ENCODE measurements at places on chromosomes 3 and 15. TPM values are rescaled to one million over a fixed set of nuclear protein-coding genes. Genes with fewer than 3 reads are reported as not detected.

OSTN gene
- under 0.01 TPM for total RNA-seq

SLC6A1 gene
- total RNA-seq = not detected

AHSG gene
- not detected for total RNA-seq

ANKDD1A gene
- 3.0 TPM for total RNA-seq

PDE8A gene
- 16.0 TPM for total RNA-seq

MYRIP gene
- total RNA-seq = 1.3 TPM

PAK6 gene
- not detected for total RNA-seq

PP2D1 gene
- total RNA-seq = not detected

GABRG3 gene
- not detected for total RNA-seq

TNFSF10 gene
- 238 TPM for total RNA-seq

IQCF5 gene
- total RNA-seq = not detected

GPR160 gene
- 1.2 TPM for total RNA-seq

MKRN3 gene
- total RNA-seq = not detected

NAALADL2 gene
- total RNA-seq = 1.5 TPM

SPRED1 gene
- 23.1 TPM for total RNA-seq

RLBP1 gene
- total RNA-seq = not detected

XIRP1 gene
- not detected for total RNA-seq

CCK gene
- total RNA-seq = not detected

MORC1 gene
- not detected for total RNA-seq

GOLGA8R gene
- 1.4 TPM for total RNA-seq

CHL1 gene
- total RNA-seq = not detected

CTDSPL gene
- total RNA-seq = 36.1 TPM

LRRK1 gene
- total RNA-seq = 5.2 TPM

CCR5 gene
- not detected for total RNA-seq

CILP gene
- not detected for total RNA-seq

AKAP13 gene
- total RNA-seq = 77.7 TPM

Data from epithelial cell of umbilical artery (primary cell).